Activated T-helper 17 cell treated with anti-CD3 and anti-CD28 coated beads, Interleukin-2, amount 50 U/mL, for 72 hours (primary cell): ENCODE measurements at places on chromosomes 1 and 21.
A peak's percentile ranks its signal among the peaks of the same experiment; 100 is the strongest.

- ATAC-seq: no peak
These were observed 17.4 kb downstream of the CNN3 start for GRCh38 chr1:94909486-94909885.

DNA sequence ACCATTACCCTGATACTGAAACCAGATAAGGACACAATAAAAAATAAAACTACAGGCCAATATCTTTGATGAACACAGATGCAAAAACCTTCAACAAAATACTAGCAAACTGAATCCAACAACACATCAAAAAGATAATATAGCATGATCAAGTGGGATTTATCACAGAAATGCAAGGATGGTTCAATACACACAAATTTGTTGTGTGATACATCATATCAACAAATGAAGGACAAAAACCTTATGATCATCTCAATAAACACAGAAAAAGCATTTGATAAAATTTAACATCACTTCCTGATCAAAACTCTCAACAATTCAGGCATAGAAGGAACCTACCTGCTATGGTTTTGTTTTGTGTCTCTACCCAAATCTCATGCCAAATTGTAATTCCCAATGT is 74.3 kb upstream of the VANGL1 start:
- ATAC-seq: no peak

DNA sequence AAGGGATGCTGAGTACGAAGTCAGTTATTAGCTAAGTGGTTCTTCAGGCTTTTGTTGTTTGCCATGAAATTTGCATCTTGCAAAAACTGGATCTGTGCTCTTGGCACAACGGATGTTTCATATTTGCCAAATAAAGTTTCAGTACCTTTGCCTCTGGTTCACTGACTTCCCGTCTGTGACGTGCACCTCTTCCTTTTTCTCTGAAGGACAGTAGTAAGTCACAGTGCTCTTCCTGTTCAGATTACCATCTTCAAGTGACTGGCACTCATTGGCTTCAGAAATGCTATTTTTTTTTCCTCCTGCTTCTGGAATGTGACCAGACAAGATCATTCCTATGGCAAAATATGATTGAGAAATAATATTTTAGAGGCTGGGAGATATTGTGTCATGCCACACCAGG is 75.9 kb upstream of the GREM2 start:
- peak; percentile 94 for ATAC-seq

GRCh38 chr1:46171351-46171750 is 3.5 kb upstream of the TSPAN1 start:
- no peak for ATAC-seq

- no peak for ATAC-seq
These were observed 161.0 kb upstream of the HP1BP3 start for GRCh38 chr1:20948101-20948500.

DNA sequence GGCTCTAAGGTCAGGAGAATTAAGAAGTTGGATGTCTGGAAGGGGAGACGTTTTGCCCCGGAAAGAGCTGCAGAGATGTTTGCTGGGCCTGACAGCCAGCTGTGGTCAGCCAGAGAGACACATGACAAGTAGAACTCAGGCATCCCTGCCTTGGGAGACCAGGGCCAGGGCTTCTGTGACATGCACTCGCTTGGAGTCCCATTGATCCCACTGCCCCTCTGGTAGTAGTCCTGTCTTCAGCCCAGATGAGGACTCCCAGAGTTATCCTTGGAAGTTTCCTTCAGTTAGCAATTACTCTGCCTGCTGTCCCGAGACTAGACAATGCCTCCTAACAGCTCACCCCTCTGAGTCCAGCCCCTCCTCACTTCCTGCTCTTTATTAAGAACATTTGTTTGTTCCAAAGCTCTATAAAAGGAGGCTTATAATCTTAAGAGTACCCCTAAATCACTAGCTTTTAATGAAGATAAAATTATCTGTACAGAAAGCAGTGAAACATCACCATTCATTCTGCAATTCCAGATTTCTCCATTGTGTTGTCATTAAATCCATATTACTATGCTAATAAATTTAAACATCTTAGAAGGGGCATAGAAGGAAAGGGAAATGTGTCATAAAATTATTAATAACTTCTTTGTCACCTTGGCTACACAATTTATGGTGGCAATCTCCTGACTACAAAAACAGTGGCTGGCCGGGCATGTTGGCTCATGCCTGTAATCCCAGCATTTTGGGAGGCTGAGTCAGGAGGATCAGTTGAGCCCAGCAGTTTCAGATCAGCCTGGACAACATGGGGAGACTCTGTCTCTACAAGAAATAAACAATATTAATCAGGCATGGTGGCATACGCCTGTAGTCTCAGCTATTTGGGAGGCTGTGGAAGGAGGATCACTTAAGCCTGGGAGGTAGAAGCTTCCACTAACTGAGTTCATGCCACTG is 94.2 kb downstream of the KCNK1 start:
- ATAC-seq: no peak

DNA sequence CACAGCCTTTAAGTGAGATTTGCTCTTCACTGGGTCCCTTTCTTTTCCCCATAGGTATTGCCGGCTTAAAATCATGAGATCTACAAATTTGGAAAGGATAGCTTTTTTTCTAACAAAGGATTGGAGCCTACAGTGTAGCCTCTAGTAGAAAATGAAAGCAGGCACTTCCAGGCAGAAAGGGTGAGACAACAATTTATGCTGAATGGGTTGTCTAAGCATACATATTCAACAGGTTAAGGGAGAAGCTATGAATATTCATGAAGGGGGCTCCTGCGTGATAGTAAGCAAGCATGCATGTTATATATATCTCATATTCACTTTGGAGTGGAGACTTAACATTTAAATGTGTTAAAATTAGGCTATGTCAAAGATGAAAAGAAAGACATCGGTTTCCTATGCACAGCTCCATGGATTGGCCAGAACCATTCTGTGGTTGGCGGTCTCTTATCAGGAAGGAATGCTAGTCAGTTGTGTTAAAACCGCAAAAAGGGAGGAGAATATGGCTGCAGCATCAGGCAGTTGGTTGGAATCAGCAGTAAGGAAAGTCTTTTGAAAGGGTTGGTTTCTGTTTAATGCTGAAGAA is 66.0 kb downstream of the VCAM1 start:
- no peak for ATAC-seq

- no peak for ATAC-seq
These were observed 23.6 kb upstream of the PSEN2 start for GRCh38 chr1:226846786-226847185.

GRCh38 chr1:235151033-235151432 is 10.0 kb downstream of the RBM34 start:
- peak; percentile 48 for ATAC-seq

DNA sequence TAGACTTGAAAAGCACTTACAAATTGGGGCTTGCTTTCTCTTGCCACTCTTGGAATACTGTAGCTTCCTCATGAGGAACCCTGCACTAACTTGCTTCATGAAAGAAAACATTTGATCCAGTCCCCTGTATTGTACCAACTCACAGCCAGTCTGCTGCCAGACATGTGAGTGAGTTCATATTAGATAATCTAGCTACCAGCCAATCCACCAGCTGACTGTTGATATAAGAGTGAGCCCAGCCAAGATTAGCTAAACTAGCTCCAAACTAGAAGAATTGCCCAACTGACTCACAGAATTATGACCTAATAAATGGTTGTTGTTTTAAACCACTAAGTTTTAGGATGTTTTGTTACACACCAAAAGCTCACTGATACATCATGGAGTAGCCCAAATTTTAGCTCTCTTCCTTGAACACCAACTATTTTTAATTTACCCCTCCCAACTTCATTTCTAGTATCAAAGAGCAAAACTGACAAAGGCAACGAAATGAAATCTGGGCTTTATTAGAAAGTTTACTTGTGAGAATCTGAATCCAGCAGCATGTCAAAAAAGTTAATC is 6.6 kb upstream of the RGS8 start:
- no peak for ATAC-seq

- no peak for ATAC-seq
These were observed 52.7 kb downstream of the MIGA1 start for GRCh38 chr1:77831976-77832711.

DNA sequence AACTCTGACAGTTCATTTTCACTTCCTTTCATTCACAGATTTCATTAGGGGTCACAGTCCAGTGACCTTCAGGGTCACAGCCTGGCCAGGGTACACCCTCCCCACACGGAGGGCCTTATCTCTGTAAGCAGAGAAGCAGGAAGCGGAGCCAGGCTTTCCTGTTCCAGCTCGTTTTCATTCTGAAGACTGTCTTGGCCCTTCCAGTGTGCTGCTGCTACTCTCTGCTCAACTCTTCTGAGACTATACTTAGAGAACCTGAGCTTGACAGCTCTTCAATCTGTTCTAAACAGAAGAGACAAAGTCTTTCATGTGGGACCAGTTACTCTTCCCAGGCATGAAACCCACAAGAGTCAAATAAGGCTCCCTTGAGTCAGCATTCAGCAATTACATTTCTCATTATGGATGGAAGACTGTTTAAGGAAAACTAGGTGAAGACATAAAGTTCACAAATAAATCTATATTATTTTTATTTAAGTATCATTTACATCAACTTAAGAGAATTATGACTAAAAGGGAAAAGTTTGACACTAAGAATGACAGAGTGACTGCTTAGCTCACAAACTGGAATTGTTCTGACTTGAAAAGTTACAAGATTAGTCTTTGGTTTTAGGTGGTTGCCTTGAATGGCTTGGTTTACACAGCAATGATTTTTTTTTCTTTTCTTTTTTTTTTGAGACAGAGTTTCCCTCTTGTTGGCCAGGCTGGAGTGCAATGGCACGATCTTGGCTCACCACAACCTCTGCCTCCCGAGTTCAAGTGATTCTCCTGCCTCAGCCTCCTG is 4.8 kb upstream of the TDRD10 start:
- ATAC-seq: peak; percentile 71

DNA sequence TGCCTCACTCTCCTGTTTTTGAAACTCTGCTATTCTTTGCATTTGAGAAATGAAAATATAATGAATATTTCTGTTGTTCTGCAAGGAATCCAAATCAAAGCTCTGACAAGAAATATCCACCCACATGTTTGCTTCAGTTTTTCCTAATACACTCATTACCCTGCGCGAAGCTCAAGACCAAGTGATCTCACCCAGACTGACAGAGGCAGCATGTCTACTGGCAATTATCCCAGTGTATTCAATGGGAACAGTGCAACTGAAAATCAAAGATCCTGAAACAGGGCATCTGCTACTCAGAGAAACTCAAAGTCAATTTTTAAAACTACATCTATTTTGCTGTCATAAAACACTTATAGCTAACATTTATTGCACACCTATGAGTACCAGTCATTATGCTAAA is 321.0 kb upstream of the LRRC7 start:
- ATAC-seq: no peak

DNA sequence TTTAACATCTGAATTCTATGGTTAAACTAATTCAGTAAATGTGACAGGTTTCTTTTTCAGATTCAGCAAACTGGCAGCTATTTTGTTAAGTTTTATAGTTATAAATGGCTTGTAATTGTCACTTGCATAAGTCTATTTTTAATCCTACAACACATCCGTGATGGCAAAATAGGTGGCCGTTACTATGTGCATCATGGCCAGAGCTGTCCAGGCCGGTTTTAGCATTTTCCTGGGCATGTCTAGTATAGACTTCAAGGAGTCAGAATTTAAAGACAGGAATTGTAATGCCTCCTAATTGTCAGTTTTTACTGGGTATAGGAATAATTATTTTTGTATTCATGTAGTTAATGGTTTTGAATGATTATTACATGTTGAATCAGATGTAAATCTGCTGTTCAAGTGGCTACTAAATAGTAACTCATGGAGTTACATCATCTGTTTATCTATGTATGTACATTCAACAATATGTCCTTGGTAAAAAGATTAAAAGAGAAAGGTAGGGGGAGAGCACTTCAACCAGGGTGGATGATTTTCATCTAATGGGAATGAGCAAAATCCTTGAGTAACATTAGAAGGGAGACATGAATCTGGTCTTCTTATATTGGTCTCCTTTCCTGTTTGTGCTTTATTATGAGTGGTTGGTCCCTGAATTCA is 3.2 kb upstream of the B3GALT2 start:
- ATAC-seq: no peak

- peak; percentile 31 for ATAC-seq
These were observed at the start of gene NID1 for GRCh38 chr1:236064674-236065508. Gene NID1 (minus strand): TSS chr1:236065090. CDS start chr1:236065079, 11 bp downstream.

- ATAC-seq: peak; percentile 81
These were observed 8.8 kb upstream of the NLRP3 start for GRCh38 chr1:247407180-247407616.

DNA sequence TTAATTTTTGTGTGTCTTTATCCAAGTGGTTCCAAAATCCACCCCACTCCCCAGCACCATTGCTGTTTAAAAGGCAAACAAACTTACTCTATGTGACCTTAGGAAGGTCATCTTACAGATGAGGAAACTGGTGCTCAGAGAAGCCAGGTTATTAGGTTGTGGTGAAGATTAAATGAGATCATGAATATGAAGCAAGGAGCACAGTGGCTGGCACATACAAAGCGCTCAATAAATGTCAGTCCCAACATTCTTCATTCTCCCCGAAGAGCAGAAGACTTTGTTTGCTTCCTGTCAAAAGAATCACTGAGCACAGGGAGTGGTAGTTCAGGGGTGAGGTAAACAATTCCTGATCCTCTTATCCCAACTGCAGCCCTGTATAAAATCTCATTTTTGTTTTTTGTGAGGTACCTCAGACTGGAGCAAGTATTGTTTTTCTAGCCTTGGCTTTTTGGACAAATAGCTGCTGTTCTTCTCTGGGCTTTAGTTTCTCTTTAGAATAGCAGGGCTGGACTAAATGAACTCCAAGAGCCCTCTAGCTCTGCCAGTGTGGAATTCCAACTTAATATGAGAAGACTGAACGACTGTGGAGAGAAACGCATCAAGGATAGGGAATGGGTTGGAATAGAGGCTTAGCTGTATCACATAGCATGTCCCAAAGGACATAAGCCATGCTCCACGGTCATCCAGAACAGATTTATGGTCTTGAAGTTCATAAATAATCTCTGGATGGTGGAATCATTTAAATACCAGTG is 455.3 kb upstream of the USP24 start:
- no peak for ATAC-seq

DNA sequence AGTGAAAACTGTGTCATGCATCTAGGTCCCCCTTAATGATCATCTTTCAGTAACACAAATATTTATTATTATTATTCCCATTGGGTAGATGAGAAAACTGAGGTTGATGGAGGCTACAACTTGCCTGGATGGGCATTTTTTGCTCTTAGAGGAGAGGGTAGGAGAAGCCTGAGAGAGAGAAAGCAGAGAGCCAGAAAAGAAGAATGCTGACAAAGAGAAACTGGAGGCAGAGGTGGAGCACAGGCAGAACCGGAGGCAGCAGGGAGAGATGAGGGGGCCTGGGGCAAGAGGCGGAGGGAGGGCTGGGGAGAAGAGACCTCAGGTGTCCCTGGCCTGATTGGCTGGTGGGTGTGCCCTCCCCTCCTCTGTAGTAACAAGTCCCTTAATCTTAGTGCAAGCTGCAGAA is 4.1 kb downstream of the BLACAT1 start:
- no peak for ATAC-seq

- no peak for ATAC-seq
These were observed 59.9 kb downstream of the TNN start for GRCh38 chr1:175127565-175127964.

DNA sequence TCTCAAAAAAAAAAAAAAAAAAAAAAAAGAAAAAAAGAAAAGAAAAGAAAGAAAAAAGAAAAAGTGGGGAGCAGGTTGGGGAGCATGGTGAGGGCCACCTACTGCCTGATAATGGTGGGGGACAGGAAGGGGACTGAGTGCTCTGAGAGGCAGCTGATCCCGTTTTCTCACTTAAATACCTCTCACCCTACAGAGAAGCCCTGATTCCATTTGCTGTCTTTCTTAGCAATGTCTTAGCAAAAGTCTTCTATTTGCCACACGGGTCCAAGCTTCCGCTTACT is 692 bp upstream of the H6PD start:
- ATAC-seq: no peak
